Right renal cortex interstitium (tissue), 3 donors: ENCODE measurements at places on chromosomes 6 and 20.

DNA sequence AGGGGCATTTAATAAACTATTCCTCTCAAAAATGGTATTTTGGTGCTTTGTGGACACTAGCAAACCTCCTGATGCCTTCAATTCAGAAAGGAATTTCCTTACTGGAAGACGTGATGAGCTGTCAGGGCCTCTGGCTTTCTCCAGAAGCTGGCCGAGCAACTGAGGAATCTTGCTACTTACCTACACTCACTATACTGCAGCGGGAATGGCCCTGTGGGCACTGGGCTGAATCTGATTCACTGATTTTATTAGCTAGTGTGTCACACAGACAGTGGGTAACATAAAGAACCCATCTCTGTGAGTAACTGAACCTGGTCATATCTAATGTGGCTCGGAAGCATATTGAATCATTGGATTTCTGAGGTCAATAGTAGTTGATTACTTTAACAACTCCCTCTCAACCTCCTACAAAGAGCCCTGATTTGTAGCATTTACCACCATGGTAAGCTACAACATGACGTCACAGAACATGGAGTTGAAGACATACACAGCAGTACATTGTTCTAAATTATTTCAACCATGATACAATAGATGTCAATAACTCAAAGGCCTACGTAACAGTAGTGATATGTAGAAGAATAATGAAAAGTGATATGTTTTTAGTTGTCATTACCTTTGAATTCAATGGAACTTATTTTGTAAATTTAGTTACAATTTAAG lies 232.1 kb downstream of the SYNE1 start:
- no peak for DNase-seq

- no peak for DNase-seq
Measured at GRCh38 chr6:38158762-38159350, 339.3 kb downstream of the ZFAND3 start.

DNA sequence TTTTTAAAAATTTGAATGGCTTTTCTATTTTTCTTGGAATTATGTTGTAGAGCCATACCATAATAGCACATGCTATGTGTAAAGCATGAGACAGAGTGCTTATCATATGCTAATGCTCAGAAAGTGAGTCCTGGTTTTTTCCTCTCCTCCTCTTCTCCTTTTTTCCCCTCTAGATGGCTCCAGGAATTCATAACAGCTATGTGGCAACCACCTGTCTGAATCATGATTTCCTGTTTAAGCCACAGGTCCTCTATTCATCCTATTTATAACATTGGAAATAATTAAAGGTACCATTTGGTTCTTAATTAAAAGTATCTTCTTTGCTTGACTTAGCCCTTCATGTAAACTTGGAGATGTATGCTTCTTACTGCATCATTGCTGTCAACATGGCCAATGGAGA lies 260.0 kb upstream of the MAP3K7 start:
- DNase-seq: no peak

- no peak for DNase-seq
Measured at GRCh38 chr6:90072935-90073464, 178.7 kb downstream of the GJA10 start.

- no peak for DNase-seq
Measured at GRCh38 chr6:105839266-105839665, 246.9 kb upstream of the PRDM1 start.
